GM23248 (cell line): ENCODE measurements at places on chromosomes 5 and 9.

DNA sequence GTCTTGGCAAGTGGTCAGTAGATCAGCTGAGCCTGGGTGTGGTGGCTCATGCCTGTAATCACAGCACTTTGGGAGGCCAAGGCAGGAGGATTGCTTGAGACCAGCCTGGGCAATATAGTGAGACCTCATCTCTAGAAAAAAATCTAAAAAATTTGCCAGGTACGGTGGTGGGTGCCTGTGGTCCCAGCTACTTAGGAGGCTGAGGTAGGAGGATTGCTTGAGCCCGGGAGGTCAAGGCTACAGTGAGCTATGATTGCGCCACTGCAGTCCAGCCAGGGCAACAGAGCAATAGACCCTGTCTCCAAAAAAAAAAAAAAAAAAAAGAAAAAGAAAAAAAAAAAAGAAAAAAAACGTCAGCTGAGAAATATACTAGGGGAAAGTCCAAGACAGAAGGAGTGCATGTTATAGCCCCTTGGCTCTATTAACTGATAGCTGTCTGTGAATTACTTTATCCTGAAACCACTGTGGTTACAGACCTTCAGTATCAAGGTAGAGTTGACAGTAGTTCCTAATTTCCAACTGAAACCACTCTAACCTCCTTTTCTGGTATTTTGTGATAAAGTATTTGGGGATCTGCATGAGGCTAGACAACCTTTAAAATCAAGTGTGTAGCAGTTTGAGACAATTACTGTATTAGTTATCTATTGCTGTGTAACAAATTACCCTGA, 2.3 kb upstream of the INIP start:
- DNase-seq: no peak

DNA sequence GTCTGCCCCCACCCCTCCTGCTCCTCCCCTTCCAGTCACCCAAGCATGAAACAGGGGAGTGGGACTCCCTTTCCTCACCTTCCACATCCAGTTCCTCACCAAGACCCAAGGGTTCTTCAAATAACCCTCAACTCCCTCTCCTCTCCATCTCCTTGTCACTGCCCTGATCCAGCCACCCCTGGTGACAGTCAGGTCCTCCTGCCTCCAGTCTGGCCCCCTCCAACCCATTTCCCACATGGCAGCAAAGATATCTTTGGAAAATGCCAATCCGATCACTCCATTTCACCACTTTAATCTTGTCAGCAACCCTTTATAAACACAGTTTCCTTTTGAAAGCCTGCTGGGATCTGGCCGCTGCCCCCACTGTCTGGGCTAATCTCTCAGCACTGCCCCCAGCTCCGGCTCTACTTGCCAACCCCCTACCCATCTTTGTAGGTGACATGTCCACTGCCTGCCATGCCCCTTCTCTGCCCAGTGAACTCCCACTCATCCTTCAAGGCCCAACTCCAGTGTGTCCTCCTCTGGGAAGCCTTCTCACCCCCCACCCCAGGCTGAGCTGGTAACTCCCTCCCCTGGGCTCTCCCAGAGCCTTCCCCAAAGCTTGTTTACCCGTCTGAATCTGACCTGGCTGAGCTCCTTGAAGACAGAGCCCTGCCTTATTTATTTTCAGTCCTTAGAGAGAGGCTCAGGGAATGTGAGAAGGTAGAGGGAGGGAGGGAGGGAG, 781 bp upstream of the MYOZ3 start:
- DNase-seq: no peak

DNA sequence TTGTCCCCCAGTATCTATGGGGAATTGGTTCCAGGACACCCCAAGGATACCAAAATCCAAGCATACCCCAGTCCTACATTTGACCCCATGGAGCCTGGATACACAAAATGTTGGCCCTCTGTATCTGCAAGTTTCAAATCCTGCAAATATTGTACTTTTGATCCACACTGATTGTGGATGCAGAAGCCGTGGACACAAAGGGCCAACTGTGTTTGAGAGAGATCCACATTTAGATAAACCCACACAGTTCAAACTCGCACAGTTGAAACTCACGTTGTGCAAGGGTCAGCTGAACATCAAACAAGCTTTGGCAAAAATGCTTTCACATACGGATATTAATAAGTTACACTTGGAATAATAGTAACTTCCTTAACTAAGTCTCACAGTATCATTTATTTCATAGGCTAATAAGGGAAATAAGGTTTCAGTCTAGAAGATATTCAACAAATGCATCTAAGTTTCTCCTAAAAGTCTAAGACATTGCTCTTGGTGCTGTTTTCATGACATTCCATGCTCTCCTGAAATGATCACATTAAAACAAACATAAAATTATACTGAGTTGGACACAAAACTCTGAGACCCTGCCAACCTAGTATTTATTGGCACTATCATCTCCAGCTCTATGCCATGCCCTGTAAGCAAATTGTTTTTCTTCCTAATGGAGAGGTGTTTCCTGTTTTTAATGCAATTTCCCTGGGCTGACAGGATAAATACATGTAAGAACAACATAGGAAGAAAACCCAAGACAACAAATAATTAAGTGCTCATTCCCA, 32.3 kb downstream of the ACTL7A start:
- DNase-seq: no peak

DNA sequence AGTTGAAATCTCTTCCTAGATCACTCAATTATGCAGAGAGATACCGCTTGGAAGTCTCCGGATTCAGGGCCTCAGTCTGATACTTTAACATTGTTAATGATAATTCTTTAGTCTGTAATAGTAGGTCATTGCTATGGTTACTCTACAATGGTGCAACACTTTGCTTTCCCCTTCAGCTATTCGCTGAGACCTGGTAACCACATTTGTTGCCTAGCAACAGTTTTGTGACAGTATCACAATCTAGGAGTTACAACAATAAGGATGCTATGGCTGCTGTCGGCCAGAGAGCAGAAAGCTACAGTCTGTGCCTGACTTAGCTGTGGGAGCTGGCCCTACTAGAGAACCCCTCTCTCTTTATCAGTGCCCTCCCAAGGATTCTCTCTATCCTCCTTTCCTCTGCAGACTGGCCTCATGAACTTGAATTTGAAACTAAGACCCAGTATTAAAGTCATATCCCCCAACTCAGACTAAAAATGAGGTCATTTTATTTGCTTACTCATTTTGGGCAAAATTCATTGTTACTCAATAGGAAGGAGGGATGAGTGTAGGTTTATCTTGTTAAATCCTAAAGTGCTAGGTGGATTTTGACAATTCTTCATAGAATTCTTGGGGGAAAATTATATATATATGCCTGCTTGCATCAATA, 39.3 kb downstream of the NR2F1 start:
- DNase-seq: peak; percentile 85

- DNase-seq: no peak
These were observed 124.8 kb downstream of the RGS3 start for GRCh38 chr9:113588242-113588810.

DNA sequence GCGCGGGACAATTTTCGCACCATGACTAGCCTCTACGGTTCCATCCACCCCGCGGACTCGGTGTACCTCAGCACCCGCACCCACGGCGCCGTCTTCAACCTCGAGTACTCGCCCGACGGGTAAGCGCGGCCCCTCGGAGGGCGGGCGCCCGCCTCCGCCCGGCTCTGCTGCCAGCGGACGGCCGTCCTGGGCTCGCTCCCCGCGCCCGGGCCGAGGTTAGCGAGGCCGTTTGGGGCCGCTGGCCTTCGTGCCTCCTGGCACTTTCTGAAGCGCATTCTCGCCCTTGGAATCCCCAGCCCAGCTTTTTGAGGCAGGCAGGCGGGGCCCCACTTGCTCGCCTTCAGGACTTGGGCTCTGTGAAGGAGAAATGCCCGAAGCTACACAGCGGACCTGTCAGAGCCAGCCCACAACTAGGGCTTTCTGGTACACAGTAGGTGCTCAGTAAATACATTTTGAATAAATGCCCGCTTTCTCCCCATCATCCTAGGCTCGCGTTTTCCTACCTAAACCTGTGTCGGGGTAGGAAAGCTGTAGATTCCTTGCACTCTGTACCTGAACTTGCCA, 772 bp downstream of the DCAF10 start:
- peak; percentile 75 for DNase-seq

DNA sequence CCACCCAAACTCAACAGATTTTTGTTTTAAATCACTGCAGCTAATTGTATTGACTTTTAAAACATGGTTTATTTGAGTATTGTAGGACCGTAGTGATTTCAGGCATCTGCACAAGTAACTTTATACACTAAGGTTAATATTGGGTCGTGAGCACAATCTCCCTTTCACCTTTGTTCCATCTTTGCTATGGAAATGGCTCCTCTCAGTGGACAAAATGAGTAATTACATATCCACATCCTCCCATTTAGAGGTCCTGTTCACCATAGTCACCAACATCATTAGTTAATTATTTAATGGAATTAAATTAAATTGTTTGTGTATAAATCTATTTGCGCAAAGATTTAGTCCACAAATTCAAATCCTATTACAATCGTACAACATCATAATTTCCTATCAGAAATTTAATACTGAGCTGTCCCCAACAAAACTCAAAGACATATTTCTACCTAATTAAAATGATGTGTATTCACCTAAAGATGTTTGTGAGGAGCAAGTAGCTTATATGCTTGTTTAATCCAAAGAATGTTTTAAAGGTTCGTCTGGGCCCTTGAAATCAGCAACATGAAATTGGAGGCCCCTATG, 173.0 kb upstream of the DAPK1 start:
- peak; percentile 75 for DNase-seq

GRCh38 chr5:162672061-162672460, 604.5 kb downstream of the GABRG2 start:
- DNase-seq: no peak

DNA sequence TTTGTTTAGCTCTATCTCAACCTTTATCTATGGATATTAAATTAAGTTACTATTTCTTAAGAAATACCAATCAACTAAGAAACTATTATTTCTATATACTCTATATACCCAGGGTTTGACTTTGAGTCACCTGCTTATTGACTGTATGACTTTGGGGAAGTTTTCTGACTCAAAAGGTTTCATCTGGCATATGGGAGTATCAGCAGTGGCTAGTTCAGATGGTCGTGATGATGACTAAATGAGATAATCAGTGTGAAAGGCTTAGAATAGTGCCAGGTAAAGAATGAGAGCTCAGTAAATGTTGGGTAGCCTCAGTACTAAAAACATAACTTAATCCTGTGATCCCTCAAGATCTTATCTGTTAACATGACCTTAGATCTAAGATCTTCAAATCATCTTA, 179.7 kb upstream of the ISL1 start:
- DNase-seq: no peak

- DNase-seq: peak; percentile 38
These were observed 213.0 kb downstream of the SPOCK1 start for GRCh38 chr5:137286025-137286610.

DNA sequence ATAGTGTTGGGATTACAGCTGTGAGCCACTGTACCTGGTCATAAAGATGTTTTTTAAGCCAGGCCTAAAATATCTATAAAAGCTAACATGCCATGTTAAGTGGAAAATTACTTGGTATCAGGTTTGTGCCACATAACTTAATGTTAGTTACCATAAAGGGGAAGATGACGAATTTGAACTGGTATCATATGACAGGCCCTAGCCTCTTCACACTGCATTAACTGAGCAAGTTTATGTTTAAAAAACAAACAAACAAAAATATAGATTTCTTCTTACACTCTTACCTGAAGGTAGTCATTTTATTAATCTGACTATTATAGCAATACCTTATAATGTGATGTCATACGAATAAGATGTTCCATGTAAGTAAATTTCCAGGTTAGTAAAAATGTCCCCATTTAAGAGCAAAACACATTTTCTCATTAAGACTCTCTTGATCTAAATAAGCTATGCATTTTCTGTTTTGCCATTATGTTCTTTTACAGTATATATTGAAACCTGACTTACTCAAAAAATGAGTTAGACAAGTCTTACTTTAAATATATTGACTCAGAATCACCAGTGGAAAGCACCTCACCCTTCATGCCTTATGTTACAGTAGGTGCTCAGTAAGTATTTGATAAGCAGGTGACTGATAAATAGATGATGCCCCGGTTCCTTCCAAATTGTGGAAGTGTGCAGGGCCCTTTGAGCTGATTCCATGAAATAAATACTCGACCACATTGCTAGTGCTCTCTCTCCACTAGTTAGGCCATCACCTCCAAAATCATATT, 125.4 kb downstream of the CDC42SE2 start:
- DNase-seq: no peak

DNA sequence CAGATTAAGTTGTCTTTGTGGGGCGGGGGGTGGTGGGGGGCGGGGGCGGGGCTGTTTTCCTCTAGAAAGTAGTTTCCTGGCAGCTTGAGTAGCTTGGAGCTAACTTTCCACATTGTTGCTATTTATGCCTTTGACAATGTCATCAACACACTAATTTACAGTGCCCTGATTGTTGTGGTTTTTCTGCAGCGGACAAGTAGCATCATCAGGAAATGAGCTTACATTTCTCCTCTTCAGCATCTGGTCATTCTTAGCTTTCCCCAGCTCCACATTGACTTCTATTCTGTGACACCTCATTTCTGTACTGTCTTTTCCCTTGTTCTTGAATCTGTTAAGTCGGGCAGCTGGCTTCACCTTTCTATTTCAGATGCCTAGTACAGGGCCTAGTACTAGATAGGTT, 112.3 kb upstream of the RAD23B start:
- DNase-seq: no peak
